ENCODE measurements at places on chromosomes 2 and 18.

- peak; percentile 82 for DNase-seq
Measured at GRCh38 chr18:56240405-56240804, 398.0 kb downstream of the TXNL1 start.

DNA sequence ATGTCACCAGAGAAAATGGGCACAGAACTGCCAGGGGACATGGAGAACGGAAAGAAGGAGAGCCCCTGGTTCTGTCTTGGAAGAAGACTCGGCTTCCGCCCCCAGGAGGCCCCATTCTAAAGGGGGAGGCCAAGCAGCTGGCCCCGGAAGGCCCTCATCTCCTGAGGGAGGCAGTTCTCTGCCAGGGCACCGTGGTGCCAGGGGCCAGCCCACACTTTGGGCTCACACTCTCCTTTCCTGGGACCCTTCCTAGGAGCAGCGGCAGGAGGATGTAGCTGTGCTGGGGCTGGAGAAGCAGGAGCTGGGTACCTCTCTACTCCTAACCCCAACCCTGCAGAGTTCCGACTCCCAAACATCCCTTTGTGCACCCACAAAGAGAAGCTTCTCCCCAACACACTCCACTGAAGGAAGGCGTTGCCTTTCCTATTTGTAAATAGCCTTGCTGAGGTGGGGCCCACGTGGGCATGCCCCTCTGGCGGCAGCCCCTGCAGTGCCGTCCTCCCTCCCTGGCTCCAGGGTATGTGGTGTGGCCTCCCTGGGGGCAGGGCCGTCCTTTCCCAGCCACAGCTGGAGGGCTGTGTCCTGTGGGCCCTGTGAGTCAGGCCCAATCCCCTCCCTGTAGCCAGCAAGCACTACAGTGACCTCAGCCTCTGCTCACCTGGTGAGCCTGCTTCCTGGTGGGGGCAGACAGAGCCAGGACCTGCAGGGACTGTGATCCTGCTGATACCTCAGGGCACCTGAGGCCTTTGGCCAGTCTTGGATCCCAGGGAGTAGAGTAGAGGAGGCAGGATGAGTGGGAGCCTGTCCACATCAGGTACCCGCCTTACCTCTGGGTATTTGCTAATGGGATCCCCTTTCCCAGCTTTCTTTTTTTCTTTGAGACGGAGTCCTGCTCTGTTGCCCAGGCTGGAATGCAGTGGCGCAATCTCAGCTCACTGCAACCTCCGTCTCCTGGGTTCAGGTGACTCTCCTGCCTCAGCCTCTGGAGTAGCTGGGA is 26.6 kb downstream of the ZFP36L2 start:
- DNase-seq, result no peak

- DNase-seq, result peak; percentile 65
Measured at GRCh38 chr2:176140513-176141317, 10.6 kb upstream of the HOXD4 start.

DNA sequence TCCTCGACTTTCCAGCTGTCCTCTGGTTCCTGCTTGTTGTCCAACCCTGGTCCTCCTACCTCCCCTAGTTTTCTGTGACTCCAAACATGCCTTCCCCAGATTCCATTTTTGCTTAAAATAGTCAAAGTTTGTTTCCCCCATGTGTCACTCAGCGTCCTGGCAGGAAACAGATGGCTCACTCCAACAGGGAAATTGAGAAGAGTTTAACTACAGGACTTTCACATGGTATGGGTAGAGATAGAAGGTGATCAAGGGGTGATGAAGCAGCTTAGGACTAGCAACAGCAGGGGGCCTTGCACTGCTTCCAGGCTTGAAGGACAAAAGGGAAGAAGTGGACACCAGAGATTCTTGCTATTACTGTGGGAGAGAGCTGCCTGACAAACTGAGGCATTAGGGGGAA is 6.1 kb upstream of the CUL3 start:
- DNase-seq, result no peak

GRCh38 chr2:28206762-28207161 is 185.9 kb upstream of the FOSL2 start:
- DNase-seq, result no peak

All from HCEC 1CT (cell line).